ENCODE measurements at places on chromosomes 12 and 14. TPM values are rescaled to one million over a fixed set of nuclear protein-coding genes. Genes with fewer than 3 reads are reported as not detected.

The KRT2 gene
- total RNA-seq = not detected

The GYS2 gene
- total RNA-seq = not detected

The SPX gene
- 0.91 TPM for total RNA-seq

The TMEM119 gene
- 42.8 TPM for total RNA-seq

The SAMD15 gene
- 0.39 TPM for total RNA-seq

The ATG101 gene
- 40.4 TPM for total RNA-seq

The TMTC2 gene
- total RNA-seq = 3.0 TPM

The FRMD6 gene
- 52.2 TPM for total RNA-seq

The CLEC7A gene
- total RNA-seq = under 0.01 TPM

The GLI1 gene
- total RNA-seq = 2.7 TPM

The TSPAN19 gene
- total RNA-seq = 0.13 TPM

The LTB4R gene
- total RNA-seq = 0.91 TPM

The LAG3 gene
- not detected for total RNA-seq

The GLIPR1L1 gene
- total RNA-seq = not detected

The RD3L gene
- total RNA-seq = not detected

The EXOC5 gene
- 23.7 TPM for total RNA-seq

The LHX5 gene
- not detected for total RNA-seq

The TMPRSS12 gene
- not detected for total RNA-seq
